ENCODE measurements at places on chromosomes 3 and 15.

DNA sequence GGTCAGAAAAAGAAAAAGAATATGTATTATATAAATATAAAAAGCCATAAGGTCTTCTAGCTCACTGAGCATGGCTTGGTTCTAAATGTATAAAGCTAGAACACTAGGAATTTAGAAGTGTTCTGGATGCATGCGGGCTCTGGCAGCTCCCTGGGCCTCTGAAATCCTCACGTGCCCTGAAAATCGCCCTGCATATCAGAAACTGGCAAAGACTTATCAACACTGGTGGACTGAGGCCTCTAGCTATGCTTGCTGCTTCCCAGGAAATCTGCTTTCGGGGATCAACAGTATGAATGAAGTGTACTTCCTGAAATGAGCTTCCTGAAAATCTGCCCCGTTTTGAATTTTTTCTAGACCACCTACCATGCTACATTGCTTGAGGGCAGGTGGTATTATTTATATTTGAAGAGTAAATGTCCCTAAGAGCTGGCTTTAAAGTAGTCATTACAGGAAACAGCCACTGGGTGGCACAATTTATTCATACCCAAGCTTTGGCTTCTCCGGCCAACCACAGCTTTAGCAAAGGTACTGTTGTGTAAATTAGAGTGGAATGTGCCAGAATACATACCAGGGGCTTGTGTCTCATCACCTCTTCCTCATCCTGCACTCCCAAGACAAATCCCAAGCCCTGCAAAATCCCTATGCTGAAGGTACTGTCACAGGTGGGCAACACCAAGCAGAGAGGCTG, 17.7 kb downstream of the CRTAP start:
- no peak for DNase-seq

GRCh38 chr3:57158325-57158724, 6.8 kb downstream of the IL17RD start:
- DNase-seq, result no peak

DNA sequence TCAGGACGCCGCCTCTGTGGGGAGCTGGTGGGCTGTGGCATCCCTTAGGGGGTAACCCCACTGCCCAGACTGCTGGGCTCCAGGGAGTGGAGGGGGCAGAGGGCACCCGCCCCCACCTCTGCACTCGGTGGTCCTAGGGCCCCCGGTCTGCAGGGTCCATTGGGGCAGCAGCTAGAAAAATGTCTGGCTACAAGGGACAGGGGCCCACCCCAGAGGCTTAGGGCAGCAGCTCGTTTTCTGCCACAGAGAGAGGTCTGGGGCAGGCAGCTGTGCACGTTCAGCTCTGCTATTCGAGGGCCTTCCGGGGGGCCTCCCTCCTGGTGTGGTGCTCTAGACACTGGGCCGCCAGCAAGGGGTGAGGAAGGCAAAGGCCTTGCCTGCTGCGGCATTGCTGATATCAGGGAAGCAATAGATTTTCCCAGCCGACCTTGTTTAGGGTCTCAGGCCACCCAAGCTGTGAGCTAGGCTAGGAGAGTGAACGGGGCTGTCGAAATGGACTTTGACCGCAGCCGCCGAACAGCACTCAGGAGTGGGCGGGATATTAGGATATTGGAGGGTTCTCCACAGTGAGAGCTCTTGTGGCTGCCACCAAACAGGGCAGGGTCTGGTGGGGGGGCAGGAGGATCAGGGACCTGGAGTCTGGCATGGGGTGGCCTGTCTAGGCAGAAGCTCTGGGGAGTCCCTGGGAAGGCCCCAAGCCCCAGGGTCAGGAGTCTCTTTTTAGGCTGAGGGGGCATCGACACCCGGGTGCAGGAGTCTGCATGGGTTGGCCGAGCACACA, 61.4 kb upstream of the KLF13 start:
- DNase-seq, result peak; percentile 63

DNA sequence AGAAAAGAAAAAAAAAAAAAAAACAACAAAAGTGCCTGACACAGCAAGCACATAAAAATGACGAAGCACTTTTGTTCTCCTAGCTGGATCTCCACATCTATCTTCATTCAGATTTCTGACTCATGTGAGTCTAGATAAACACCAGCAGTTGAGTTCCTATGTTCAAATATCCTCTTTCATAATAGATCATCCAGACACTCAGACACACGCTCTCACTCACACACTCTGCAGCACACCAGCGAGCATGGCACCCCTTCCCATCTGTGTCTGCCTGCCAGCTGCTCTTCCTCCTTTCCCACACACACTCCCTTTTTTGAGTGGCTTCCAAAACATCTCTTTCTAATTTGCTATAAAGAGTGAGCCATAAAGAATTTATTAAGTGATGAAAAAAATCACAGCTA, 19.8 kb upstream of the CELF6 start:
- no peak for DNase-seq

DNA sequence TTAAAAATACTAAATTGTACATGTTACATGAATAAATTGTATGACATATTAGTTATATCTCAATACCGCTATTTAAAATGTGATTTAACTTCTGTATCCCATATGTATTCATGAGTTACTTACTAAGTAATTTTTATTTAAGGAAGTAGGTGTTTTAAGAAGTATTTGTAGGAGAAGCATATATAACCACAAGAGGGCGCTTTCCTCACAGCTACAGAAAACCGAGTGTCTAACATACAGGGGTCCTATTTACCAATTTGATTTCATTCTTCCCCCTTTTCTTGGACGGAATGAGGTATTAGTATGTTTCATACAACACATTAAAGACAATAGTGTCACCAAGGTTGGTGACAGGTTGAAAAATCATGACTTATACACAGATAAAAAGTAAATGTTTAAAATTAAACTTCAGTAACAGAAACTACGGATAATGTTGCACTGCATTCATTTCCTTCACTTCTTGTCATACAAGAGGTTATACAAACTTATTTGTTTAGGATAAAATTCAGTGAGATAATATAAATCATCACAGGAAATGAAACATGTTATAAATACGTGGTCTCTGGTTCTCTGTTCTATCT, 253.6 kb downstream of the MAGI1 start:
- no peak for DNase-seq

GRCh38 chr3:119500901-119501300, 2.6 kb downstream of the TIMMDC1 start:
- DNase-seq, result no peak

GRCh38 chr15:37981775-37982174, 47.3 kb downstream of the TMCO5A start:
- DNase-seq, result no peak

DNA sequence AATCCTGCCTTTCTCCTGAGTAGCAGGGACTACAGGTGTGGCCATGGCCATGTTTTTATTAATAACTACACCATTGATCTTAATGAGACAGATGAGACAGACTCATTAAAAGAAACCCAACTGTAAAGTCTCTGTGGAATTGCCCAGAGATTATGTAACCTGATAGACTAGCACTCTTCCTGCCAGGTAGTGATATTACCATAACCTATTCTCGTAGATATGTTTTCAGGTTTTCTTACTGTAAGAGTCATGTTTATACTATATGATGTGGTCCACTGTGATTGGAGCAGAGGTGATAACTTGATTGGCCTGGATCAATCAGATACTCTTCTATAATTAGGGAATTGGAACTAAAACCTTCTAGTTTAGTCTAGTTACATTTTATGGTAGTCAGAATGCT, 93.7 kb downstream of the NFKBIZ start:
- no peak for DNase-seq

DNA sequence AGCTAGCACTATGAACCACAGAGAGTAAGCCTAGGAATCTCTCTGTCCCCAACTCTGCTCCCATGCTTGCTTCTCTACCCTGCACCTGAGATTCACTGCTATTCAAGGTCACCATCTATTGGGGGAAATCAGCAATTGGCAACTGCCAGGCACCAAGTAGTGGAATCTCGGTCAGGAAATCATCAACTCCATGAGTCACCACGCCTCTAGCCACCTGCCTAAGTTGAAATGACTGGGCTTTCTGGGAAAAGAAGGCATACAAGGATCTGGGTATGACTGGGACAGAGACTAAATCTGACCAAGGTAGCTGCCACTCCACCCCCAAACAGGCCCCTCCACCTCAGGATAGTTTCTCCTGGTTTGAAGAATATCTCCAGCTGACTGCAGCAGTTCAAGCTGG, 464.1 kb upstream of the CBLB start:
- DNase-seq, result peak; percentile 77

GRCh38 chr3:134357914-134358811, 16.1 kb downstream of the AMOTL2 start:
- no peak for DNase-seq

- no peak for DNase-seq
Observed at GRCh38 chr3:122784436-122784835, 9.2 kb downstream of the HSPBAP1 start.

DNA sequence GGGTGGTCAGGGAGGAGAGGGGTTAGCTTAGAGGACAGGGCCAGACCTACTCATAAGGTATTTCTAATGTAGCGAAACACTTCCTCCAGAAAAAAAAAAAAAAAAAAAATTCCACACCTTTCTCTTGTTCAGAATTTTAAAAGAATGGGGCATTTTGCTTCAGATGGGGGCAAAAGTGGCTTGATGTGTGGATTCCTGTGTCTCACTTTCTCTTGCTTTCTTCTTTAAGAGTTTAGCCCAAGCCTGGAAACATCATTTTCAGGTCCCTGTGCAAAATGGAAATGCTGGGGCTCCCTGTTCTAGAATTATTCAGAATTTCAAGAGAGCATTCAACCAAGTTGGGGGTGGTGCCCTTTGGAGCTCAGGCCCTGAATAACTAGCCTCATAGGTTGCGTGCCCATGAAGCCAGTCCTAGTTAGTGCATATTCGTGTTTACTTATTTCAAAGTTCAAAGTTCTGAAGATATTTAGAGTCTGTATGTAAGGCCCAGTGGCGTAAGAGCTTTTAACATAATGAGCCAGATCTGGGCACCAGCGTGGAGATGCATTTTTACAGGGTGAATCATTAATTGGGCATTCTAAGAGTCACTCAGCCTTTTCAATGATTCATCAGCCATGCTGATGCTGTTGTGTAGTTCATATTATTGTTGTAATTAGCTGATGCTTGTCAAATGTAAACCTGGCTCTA, 104.5 kb downstream of the RPLP1 start:
- DNase-seq, result no peak
